Umbilical cord (tissue), 2 donors: ENCODE measurements at places on chromosomes 16 and 17. TPM values are rescaled to one million over a fixed set of nuclear protein-coding genes. Genes with fewer than 3 reads are reported as not detected.

The KRTAP3-2 gene
- total RNA-seq, result 31.1 TPM

DNA sequence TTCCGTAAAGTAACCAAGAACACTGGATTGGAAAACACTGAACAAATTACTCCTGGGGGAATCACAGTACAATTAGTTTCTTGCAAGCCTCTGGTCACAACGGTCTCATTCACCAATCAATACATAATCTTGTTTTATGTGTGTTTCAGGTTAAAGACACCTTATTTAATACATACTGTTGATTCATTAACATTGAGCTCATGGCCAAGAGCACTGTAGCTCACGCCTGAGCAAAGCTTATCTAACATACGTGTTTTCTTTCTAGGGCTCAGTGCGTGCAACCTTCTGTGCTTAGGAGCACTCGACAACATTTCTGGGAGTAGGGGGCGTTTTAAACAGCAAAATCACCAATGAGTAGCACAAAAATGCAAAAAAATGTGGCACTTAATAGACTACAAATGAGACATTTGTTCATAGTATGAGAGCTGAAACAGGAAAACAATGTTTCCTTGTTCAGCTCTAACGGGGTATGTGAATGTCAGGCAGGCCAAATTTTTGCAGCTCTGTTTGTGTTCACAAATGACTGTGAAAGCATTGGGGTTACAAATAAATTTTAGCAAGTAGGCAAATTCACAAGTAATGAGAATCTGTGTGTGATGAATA lies 206.2 kb downstream of the CNTNAP4 start:
- no peak for DNase-seq

DNA sequence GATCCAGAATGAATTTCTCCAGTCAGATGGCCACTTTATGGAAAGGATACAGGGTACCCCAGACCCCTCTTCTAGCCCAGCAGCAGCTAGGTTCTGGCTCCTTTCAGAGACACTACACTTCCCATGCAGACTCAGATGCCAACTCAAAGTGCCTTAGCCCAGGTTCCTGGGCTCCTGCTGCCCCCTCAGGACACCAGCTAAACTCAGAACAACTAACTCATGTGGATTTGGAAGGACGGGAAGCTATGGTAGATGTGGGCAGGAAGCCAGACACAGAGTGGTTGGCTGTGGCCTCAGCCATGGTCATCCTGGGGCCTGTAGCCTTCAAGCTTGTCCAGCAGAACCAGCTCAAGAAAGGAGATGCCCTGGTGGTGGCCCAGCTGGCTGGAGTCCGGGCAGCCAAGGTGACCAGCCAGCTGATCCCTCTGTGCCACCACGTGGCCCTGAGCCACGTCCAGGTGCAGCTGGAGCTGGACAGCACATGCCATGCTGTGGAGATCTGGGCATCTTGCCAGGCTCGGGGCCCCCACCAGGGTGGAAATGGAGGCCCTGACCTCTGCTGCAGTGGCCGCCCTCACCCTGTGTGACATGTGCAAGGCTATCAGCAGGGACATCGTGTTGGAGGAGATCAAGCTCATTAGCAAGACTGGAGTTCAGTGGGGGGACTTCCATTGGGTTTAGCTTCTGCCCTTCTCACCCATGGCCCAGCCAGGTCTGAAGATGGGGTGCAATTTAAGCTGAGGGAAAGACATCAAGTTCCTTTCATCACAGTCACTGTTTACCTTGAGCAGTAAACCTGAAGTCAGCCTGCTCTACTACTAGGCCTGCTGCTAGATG lies 111.8 kb downstream of the N4BP1 start:
- DNase-seq, result no peak

The PRR11 gene
- total RNA-seq, result 20.9 TPM

- peak; percentile 26 for DNase-seq
These were observed 2.2 kb upstream of the BAHCC1 start for GRCh38 chr17:81392909-81393654.

- DNase-seq, result no peak
These were observed 2.2 kb upstream of the RPL38 start for GRCh38 chr17:74201250-74201649.

DNA sequence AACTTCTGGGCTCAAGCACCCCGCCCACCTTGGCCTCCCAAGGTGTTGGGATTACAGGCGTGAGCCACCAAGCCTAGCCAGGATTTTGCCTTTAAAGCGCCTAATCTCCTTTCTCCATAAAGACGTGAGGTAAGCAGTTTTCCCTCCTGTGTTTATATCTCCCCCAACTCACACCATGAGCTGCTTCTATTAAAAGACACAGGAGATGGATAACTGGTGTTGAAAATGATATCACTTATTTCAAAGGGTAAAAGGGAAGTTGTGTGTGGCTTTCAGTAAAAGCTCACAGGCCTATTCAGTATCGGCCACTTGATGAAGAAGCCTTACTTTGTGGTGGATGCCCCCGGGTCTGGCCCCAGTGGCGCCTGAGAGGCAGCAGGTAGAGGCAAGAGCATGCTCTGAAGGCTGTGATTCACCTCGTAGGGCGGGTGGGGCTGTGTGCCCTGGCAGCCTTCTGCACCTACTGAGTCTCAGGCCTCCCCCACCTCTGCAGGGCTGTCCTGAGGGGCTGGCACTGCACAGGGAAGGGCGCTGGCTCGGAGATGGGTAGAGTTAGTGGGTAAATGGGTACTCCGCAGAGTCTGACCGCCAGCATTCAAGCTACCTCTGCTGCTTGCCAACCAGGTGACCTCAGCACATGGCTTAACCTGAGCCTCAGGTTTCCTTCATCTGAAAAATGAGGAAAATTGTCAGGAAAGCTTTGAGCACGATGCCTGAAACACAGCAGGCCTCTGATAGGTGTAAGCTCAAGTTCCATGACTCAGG lies 146.8 kb downstream of the CLEC16A start:
- peak; percentile 86 for DNase-seq

- DNase-seq, result no peak
These were observed 208.2 kb upstream of the MAF start for GRCh38 chr16:79808731-79809130.

GRCh38 chr17:81245665-81246342 lies 6.7 kb downstream of the NDUFAF8 start:
- no peak for DNase-seq

GRCh38 chr17:42918902-42919521 lies 18.4 kb downstream of the G6PC1 start:
- no peak for DNase-seq

The TLCD1 gene
- total RNA-seq, result 5.1 TPM

DNA sequence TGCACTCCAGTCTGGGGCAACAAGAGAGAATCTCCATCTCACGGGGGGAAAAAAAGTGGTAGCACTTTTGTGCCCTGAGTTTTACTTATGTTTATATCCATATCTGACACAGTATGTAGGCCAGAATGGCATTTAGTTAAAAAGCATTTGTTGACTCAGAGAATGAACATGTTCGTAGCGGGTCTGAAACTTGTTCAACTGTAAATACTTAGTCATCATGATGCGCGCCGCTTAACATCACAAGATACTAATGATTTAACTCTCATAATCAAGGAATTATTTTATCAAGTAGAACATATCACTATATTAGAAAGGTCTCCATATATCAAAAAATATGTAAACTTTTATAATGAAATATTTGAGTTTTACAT lies 55.3 kb upstream of the ITGA2B start:
- DNase-seq, result no peak

GRCh38 chr16:80618862-80619648 lies 78.3 kb downstream of the DYNLRB2 start:
- no peak for DNase-seq

The METTL2A gene
- total RNA-seq, result 29.4 TPM

GRCh38 chr17:35895636-35896587 lies 15.8 kb upstream of the CCL5 start:
- no peak for DNase-seq

DNA sequence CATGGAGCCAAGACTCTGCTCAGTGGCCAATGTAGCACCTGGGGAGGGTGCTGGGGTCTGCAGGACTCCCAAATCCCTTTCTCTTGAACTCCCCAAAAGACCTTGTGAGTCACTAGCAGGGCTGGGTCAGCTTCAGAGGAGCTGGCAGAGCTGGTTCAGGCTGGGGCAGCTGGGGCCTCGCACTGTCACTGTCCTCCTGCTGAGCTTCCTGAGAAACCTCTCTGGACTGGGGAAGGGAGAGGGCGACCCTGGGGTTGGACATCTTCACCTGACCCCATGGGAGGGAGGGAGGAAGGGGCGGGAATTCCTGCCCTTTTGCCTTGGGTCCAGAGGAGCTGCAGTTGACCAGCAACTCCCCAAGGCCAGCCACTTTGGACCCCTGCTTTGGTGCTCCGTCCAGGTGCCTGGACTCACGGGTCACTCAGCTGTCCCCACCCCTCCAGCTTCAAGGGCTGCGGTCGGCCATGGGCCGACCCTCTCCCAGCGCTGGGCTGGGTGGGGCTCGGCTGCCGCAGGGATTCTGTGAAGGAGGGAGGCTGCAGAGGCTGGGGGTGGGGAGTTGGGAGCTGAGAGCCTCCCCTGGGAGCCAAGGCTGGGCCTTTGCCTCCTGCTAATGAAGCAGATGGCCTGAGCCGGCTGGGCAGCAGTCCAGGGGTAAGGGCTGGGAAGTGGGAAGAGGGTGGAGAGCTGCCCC lies 9.2 kb downstream of the FMNL1 start:
- DNase-seq, result peak; percentile 60

The CDH3 gene
- total RNA-seq, result 38.5 TPM

DNA sequence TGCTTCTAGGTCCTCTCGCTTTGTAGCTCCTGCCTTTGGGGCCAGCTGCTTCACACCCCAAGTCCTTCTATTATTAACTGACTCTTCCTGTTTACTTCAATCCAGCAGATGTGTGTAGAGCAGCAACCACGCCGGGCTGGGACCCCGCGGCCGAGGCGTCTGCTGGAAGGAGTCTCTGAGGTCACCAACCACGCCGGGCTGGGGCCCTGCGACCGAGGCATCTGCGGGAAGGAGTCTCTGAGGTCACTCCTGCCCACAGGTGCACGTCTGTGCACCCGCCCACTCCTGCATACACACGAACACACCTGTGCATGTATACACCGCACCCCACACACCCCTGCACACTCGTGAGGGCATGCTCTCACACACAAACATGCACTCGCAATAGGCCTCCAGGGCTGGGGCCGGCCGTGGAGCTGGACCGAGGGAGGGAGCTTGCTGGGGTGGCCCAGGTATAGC lies 7.8 kb upstream of the TEX19 start:
- DNase-seq, result no peak

DNA sequence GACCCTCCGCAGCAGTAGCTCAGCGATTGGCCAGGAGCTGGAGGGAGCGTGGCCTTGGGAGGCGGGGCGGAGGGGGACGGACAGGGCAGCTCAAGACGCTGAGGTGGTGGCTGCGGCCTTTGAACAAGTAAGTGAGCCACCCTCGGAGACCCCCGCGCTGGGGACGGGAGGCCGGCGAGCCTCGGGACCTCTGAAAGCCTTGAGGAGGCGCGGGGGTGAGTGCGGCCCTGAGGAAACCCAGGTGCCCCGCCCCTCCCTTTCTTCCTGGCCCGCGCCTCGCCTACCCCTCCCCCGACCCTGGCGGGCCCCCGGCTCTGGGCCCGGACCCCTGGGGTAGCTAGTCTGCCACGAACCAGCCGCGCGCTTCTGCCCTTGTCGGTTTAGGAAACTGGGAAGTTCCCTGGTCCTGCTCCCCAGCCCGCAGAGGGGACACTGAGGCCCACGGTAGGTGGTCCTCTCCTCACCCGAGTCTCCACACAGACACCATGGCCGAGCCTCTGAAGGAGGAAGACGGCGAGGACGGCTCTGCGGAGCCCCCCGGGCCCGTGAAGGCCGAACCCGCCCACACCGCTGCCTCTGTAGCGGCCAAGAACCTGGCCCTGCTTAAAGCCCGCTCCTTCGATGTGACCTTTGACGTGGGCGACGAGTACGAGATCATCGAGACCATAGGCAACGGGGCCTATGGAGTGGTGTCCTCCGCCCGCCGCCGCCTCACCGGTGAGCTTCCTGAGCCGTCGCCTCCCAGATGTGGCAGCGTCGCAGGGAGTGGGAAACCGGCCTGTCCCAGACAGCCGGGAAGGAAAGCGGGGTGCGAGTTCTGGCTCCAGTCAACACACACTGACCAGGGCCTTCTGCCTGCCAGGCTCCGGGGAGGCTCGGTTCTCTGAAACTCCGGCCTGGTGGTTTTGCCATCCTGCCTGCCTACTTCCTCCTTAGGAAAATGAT lies at the start of gene MAPK7:
TSS of gene MAPK7 (plus strand) at position 83 of the 945 bp plus-strand sequence. CDS start at position 486, 403 bp downstream.
- DNase-seq, result no peak

DNA sequence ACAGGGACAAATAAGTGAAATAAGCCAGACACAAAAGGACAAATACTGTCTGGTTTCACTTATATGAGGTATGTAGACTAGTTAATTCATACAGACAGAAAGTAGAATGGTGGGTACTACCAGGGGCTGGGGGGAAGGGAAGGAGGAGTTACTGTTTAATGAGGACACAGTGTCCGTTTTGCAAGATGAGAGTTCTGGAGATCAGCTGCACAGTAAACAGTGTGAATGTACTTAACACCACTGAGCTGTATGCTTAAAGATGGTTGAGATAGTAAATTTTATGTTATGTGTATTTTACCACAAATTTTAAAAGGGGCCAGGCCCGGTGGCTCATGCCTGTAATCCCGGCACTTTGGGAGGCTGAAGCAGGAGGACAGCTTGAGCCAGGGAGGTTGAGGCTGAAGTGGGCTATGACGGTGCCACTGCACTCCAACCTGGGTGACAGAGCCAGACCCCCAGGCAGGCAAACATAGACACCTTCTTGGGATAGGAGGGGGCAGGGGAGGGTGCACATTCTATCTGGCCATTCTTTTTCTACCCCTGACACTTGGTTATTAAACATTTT lies 23.5 kb downstream of the LRRC75A start:
- no peak for DNase-seq

The SLC52A1 gene
- 1.4 TPM for total RNA-seq

The TP53TG3B gene
- not detected for total RNA-seq

The SECTM1 gene
- total RNA-seq, result 6.7 TPM

The DNASE1L2 gene
- total RNA-seq, result not detected

The TPSG1 gene
- total RNA-seq, result not detected

GRCh38 chr16:23745263-23745662 lies 9.6 kb upstream of the CHP2 start:
- DNase-seq, result no peak

The TAT gene
- total RNA-seq, result 7.0 TPM

GRCh38 chr16:56931271-56931891 lies 561 bp upstream of the HERPUD1 start:
- no peak for DNase-seq

DNA sequence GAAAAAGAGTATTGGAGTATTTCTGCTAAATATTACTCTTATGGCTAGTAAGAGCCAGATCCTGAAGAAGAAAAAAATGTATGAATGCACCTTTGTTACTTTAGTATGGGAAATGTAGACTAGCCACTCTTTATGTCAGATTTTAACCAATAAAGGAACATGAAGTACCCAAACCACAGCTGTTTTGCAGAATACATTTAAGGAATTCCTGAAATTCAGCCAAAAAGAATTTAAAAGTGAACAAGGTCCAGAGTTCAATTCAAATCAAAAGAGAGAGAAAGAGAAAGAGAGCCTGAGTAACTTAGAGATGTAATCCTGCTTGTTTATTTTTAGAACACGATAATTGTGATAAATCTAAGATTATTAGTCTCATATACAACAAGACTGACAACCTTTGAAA lies 1.2 kb downstream of the KCNJ16 start:
- peak; percentile 23 for DNase-seq

- DNase-seq, result peak; percentile 63
These were observed 97.7 kb downstream of the RPGRIP1L start for GRCh38 chr16:53605831-53606400.

The HOXB2 gene
- 9.9 TPM for total RNA-seq
